ENCODE measurements at places on chromosomes 16 and 17.

DNA sequence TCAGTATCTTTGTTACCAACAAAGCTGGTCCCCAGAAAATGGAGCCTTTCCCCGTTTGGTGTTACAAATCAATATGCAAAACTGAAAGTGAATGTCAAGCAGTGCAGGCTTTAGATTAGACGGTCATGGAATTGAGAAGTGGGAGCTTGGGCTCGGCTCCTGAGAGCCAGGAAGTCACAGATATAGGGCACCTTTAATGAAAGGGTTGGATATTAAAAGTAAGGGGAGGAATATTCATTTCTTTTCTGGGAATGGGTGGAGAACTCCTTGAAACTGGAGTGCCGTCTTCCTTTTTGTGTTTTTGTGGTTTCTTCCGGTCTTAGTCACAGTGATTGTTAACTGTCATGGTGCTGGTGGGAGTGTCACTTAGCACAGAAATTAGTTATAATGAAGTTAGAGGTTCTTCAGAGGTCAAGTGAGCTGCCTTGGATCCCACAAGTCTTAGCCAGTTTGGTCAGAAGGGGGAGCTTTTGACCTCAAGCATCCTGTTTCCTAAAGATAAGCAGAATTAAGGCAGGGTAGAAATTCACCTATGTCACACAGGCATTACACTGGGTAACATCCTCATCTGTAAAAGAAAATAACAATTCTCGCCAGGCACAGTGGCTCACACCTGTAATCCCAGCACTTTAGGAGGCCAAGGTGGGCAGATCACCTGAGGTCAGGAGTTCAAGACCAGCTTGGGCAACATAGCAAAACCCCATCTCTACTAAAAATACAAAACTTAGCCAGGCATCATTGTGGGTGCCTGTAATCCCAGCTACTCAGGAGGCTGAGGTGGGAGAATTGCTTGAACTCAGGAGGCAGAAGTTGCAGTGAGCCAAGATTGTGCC, 9.6 kb upstream of the EIF1 start:
- peak; percentile 38 for DNase-seq

- peak; percentile 25 for DNase-seq
These were observed 63.0 kb upstream of the LRRC37A3 start for GRCh38 chr17:64982139-64982915.

DNA sequence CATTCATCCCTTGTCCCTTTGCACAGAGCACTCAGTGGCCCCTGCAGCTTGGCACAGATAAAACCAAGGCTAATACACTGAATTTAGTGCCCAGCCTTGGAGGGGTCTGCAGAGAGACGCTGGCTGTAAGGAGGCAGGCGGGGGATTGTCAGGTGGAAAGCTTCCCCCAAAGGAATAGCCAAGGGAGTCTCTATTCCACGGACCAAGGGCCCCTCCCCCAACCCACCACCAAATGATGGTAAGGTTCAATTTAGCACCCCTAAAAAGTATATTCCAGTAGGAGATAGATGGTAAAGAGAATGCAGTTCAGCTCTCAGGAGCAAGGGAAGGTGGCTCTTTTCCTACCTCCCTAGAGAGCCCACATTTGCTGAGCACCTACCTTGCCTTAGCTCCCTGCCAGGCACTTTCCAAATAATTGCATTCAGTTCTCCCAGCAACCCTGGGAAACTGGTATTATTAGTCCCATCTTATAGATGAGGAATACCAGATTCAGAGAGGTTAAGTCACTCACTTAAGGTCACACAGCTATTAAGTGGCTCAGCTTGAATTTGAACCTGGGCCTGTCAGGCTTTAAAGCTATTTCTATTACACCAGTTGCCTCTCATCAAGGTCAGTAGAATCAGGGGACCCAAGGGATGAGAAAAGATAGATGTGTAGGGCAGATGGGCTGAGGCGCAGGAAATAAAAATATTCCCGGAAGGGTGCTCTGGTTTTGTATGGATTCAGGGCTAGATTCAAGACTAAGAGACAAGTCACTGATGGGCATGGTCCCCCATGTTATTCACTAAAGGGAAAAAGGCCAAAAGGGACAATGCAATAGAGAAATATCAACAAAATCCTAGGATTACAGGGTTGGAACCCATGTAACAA, 20.0 kb upstream of the ZFHX3 start:
- no peak for DNase-seq

DNA sequence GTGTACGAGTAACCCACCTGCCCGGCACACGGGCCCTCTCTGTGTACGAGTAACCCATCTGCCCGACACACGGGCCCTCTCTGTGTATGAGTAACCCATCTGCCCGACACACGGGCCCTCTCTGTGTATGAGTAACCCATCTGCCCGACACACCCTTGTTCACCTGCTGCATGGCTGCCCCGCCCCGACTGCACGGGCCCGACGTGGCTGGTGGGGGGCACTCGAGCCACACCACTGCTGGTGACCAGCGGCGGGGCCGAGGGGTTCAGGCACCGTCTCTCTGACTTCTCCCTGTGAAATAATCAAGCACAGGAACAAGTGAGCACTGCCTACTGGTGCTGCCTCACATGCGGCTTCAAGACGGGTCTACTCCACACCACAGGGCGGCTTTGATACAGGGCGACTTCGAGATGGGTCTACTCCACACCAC, 22.1 kb downstream of the MAP1LC3B start:
- DNase-seq, result no peak

DNA sequence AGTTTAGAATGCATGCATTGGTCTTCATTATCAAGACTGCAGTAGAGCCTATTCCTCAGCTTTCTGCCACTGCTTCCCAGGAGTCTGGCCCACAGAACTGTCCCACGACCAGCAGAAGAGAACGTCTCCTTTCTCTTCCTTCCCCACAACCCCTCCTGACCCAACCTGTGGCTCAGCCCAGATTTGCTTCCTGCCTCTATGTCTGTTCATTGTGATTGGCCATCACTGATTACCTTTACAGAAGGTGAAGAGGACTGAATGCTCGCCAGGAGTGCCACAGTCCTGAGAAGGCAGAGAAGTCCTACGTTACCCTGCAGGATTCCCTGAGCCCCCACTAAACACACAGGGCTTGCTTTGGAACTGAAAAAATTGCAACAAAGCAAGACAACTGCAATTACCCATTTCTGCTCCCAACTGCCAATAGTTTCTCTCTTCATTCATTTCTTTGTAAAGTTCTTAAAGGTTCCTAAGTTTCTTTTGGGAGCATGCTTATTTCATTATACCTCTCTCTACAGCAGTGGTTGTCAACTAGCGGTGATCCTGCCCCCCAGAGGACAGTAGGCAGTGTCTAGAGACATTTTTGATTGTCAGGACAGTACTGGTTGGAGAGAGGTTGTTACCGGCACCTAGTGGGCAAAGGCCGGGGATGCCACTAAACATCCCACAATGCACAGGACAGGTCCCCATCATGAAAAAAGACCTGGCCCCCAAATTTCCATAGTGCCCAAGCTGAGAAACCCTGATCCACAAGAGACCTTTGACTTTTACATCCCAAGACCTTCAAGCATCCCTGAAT, 4.5 kb upstream of the NAT9 start:
- no peak for DNase-seq

DNA sequence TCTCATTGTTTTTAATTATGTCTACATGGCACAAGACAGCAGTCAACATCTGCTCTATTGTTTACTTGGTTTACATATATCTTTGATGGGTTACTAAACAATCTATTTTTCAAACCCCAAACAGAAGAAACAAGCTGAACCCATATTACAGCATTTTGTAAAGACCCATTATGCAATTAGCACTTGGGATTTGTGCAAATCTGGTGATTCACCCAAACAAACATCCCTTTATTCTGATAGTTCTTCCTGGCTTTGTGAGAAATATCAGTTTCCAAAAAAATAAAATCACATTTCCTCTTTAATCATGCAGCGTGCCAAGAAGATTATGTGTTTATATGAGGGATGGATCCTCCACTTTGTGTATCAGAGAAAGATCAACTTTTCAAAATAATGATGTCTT, 16.8 kb upstream of the RBFOX1 start:
- DNase-seq, result no peak

GRCh38 chr16:8808613-8809353, 11.1 kb downstream of the PMM2 start:
- DNase-seq, result no peak

- DNase-seq, result no peak
These were observed 7.1 kb downstream of the NTN1 start for GRCh38 chr17:9028202-9028987.

DNA sequence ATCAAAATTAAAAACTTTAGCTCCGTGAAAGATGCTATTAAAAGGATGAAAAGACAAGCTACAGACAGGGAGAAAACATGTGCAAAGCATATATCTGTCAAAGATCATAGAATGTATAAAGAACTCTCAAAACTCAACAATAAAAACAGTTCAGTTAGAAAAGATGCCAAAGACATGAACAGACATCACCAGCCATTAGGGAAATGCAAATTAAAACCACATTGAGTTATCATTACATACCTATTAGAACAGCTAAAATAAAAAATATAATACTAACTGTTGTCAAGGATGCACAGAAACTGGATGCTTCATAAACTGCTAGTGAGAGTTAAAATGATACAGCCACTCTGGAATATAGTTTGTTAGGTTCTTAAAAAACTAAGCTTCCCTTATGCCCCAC, 58.8 kb downstream of the NFATC3 start:
- DNase-seq, result peak; percentile 17

- no peak for DNase-seq
These were observed 180.5 kb downstream of the CDH13 start for GRCh38 chr16:82807311-82807710.

DNA sequence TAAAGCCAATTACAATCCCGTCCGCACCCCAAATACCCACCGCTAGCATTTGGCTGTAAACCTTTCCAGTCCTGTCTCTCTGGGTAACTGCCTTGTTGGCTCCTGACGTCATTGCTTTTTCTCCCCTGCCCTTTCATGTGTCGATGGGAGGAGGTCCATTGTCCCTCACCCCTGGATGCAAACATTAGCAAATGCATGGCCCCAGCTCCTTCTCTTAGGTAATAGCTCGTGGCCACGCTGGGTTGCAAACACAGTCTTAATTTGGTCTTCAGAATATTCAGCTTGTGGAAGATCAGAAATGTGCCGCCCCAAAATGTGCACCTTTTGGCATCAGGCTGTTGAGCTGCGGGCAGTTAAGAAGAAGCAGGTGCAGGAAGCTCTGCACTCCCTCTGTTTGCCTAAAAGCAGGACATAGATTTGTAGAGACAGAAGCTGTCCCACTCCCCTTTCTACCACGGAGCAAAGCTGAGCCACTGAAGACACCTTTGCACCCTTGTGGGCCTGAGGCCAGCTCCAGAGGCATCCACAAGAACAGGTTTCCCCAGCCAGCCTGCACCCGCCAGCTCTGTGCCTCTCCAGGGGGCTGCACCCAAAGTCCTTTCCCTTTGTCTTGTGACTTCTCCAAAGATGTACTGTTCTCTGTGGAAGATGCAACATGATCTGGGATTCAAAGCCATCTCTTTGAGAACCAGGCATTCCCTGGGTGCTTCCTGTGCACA, 127.3 kb downstream of the MGAT5B start:
- no peak for DNase-seq

- DNase-seq, result no peak
These were observed 22.6 kb downstream of the SLC5A10 start for GRCh38 chr17:18974407-18975149.

DNA sequence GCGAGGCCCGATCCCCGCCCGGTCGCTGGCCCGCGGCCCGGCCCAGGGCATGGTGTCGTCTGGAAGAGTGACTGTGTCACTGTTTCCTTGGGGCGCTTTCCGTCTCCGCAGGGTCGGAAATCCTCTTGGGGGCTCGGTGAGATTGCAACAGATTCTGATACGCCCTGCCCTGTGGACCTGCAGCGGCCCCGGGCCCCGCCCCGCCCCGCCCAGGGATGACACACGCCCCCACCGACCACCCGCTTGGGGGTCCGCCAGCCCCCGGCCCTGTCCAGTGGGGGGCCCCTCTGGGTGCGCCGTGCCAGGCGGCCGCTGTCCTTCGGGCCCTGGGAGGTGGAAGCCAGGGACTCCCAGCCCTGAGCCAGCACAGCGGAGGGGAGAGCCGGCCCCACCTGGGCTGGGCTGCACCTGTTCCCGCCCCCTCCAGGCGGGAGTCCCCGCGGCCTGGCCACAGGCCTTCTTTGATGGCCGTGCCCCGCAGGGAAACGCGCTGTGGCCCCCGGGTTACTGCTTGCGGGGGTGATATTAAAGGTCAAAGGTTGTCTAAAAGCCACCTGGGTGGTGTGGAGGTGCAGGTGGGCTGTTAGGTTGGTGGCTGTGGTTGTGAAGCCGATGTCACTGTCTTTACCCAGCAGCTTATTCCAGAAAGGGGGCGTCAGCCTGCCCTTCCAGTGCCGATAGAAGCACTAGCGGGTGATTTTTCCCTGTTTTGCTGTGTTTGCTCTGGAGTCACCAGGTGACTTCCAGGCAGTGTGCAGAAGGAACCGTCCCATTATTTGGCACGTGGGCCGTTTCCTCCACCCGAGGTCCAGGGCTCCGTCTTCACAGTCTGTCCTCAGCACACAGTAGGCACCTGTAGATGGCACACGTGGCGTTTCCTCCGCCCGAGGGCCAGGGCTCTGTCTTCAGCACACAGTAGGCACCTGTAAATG, 752 bp downstream of the TBC1D24 start:
- no peak for DNase-seq

- DNase-seq, result no peak
These were observed 393.0 kb downstream of the CA10 start for GRCh38 chr17:51765282-51766135.

GRCh38 chr17:74332763-74333283, 6.8 kb downstream of the KIF19 start:
- no peak for DNase-seq

DNA sequence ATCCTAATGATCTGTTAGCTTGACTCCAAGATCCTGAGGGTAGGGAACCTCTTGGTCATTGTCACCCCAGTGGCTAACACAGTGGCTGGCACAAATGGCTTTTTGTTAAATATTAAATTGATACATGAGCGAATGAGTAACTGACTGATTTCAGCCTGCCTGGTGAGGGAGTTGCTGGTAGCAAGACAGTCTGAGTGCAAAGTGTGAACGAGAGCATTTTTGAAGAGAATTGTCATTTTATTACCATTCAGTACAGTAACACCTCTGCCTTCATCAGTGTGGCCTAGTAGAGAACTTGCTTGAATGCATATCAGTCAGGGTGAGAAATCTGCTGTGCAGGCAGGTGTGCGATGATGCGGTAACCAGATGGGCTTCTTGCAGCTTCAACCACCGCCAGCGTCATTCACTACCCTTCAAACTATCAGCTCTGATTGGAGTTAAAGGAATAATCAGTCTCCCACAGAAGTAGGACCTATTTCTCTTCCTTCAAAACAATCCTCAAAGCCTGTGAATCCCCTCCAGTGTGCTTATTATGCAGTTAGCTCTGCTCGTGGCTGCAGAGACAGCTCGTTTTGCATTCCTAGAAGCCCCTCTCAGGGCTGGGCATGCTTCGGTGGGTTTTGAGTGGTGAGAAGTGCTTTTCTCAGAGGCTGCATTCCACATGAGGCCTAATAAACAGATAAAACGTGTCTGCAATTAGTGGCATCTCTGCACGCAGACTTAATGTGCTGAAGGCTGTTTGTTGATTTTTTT, 29.0 kb downstream of the HEXIM2 start:
- DNase-seq, result no peak

- peak; percentile 50 for DNase-seq
These were observed 8.6 kb downstream of the RIPOR1 start for GRCh38 chr16:67537270-67537635.
